Fibroblast of upper back skin (primary cell): ENCODE measurements at places on chromosomes 2 and 18.
A peak's percentile ranks its signal among the peaks of the same experiment; 100 is the strongest.

DNA sequence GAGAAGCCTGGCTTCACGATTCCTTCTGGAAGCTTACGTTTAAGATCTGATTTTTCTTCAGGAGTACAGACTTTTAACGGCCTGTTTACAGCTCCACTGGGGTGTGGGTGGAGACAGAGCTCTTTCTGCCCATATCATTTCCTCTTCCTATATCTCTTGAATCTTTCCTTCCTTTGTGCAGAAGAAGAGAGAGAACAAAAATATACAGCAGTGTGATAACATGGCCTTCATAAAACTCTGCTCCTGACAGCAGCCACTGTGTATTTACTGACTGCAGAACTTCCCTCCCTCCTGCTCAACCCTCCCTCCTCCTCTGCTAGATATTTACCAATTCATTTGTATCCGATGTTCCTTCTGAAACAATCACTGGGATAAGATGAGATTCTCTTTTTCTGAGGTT, 34.1 kb upstream of the REEP1 start:
- DNase-seq = no peak

- DNase-seq = no peak
Measured at GRCh38 chr2:6067806-6068205, 375.6 kb downstream of the SOX11 start.

- DNase-seq = no peak
Measured at GRCh38 chr2:158567208-158567607, 110.5 kb downstream of the PKP4 start.

- DNase-seq = no peak
Measured at GRCh38 chr2:128375454-128375853, 56.8 kb upstream of the HS6ST1 start.

DNA sequence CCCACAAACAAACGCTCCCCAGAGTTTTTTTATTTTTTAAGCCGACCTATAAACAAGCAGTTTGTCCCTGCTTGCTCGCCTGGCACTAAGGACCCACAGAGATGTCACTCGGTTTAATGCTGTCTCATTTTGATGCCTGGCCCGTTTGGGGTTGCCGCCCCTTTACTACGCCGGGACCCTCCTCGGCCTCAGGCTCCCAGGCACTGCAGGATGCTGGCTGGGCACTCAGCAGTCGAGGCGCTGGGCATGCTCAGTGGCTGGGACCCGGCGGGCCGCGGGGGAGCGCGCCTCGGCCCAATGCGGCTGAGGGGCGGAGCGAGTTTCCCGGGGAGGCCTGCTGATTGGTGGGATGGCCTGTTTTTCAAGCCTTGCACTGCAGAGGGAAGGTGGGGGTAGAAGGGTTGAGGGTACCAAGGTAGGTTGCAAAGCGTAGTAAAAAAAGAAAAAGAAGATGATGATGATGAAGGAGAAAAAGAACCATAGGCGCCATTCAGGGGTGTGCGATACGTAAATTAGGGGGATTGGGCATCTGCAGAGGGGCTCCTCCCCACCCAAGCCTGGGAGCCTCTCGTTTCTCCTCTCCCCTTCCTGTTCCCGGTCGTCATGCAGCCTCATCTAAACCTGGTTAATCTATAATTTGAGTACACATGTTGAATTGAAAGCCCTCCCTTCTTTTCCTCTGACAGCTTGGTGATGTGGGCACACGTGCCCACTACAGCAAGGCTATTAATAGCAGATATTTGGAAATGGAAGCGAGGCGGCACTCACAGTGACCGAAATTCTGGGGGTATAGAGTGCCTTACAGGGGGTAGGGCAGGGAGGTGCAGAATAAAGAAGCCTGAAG, 1.5 kb upstream of the IRS1 start:
- peak; percentile 62 for DNase-seq

GRCh38 chr2:185857691-185858090, 119.1 kb downstream of the FSIP2 start:
- DNase-seq = peak; percentile 8

- no peak for DNase-seq
Measured at GRCh38 chr18:78765637-78766281, 213.9 kb upstream of the SALL3 start.

DNA sequence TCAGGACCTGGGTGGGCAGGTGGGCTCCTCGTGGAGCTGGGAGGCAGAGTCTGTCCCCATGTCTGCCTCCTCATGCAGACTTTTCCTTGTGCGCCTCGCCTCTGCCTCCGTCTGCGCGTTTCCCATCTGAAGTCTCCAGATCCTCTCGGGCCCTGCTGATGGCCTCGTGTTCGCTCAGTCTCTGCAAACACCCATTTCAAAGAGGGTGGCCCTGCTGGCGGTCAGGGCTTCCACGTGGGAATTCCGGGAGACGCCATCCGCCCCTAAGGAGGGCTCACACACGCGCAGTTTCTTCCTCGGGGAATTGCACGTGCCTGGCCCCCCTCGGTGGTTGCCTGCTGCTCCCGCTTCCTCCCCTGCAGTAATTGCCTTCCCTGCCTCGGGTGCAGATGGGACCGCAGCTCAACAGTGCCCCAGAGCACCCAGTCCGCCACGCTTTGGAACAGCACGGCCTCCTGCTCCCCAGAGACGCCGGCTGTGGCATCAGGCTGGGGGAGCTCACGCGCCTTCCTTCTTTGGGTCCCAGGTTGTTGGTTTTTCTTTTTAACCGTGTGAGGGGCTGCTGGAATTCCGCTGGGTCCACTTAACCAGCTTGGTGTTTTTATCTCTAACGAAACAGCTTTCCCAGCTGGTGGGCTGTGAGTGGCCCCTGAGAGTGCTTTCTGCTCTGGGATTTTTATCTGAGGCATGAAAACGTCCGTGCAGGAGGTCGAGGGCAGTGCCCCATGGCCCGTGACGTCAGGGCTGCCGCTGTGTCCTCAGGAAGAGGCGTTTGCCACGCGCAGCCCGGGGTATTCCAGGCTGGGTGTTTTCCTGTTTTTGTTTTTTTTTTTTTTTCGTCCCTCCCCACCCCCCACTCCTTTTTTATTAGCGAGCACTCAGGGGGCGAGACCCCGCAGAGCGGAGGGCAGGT, 16.1 kb downstream of the NFATC1 start:
- no peak for DNase-seq
